A172 (cell line): ENCODE measurements at places on chromosomes 5 and 9. TPM values are rescaled to one million over a fixed set of nuclear protein-coding genes. Genes with fewer than 3 reads are reported as not detected.

DNA sequence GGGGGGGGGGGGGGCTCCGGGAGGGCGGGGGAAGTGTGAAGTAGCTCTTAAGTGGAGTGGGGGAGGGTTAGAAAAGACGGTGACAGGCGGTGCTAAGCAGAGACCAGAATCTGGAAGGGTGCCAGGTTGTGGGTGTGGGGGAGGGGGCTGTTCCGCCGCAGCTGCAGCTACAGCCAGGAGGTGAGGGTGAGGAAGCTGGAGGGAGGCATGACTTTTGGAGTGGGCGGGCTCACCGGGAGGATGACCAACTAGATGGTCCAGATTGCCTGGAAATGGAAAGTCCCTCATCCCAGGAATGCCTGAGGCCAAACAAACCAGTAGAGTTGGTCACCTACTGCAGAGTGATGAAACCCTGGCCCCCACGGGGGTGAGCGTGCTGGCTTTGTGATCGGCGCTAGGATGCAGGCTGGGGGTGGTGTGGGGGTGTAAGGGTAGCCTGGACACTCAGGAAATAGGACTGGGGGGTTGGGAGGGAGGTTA is 158.1 kb upstream of the SHB start:
- peak; percentile 97 for DNase-seq

DNA sequence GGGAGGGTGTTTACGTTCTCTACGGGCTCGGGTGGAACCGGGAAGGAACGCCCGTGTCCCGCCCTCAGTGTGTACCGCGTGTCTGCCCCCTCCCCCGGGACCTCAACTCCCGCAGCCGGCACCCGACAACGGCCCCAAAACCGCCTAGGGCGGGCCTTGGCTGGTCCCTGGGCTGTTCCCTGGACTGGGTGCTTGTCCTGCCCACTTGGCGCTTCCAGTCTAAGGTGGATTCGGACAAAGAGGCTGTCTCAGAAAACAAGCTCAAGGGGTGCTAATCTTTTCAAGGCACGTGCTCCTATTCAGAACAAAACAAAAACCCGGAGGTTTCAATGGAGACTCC is 379 bp upstream of the CLK4 start:
- DNase-seq: no peak

- peak; percentile 30 for DNase-seq
Measured at GRCh38 chr9:126108240-126108639, 218.4 kb upstream of the MVB12B start.

DNA sequence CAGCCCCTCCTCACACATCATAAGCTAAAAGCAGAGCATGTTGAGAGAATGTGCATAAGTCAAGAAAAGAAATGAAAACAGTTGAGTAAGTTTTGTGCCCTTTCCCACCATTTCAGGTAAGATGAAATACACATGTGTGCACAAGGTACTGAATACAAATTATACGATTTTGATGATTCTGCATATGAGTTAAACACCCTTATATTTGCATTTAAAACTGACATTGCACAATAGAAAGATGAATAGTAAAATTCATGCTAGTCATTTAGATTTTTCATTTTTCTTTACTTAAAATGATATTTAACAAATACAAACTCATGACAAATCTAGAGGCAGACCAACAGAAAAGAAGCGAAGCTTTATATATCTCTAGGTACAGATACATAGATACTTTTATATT is 24.9 kb upstream of the PSD2 start:
- no peak for DNase-seq

DNA sequence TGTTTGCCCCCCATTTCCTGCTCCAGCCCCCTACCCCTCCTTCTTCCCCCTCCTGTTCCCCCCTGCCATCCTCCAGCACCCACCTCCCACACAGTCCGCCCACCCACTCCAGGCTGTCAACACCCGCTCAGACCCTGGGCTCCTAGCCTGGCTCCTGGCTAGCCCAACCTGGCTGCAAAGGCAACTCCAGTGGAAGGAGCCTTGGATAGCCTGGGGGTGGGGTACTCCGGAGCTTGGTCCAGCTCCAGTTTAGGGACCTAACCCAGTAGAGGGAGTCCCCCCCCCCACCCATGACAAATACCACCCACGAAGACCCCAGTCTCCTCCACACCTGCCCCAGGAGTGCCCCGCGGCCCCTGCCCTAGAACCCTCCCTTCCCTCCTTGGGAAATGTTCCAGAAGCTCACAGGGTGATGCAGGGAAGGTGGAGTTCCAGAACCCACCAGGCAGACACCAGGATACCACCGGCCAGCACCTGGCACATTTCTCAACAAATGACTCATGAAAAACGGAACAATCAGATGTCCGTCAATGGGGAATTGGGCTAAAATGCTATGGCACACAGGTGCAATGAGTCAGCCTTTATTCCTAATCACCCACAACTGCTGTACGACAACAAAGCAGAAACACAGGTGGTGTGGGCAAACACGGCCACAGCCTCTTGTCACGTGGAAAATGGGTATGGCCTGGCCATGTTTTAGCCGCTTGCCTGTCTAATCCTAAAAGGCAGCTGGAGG is 901 bp upstream of the SLC12A7 start:
- DNase-seq: peak; percentile 77

DNA sequence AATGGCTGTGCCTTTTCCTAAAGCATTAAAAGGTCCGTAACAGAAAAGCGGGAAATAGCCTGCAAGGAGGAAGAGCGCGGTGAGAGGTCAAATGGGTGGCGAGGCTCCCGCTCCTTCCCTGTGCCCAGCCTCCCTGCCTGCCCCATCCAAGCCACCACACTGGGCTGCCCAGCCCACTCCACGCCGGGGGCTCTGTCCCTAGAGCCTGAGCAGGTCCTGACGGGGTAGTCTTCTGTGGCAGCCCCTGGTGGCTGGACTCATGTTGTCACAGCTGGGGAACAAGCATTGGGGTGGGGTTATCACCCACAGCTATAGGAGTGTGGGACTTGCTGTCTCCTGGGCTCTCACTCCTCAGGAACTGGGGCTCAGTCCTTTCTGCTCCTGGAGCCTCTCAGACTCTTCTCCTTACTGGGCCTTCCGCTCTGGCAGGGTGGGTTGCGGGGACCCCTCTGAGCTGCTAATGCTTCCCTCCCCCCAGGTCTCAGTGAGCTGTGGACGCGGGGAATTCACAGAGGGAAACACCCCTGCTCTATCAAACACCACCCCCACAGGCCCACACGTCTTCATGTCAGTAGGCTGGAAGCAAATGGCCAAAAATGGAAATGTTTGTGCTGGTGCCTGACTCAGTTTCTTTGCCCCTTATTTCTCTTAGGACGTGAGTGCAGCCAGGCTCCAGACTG is 152.4 kb upstream of the PHYKPL start:
- no peak for DNase-seq

- peak; percentile 81 for DNase-seq
Measured at GRCh38 chr5:128632264-128632663, 94.2 kb upstream of the FBN2 start.

GRCh38 chr9:20603524-20604268 is 18.6 kb downstream of the MLLT3 start:
- DNase-seq: no peak

DNA sequence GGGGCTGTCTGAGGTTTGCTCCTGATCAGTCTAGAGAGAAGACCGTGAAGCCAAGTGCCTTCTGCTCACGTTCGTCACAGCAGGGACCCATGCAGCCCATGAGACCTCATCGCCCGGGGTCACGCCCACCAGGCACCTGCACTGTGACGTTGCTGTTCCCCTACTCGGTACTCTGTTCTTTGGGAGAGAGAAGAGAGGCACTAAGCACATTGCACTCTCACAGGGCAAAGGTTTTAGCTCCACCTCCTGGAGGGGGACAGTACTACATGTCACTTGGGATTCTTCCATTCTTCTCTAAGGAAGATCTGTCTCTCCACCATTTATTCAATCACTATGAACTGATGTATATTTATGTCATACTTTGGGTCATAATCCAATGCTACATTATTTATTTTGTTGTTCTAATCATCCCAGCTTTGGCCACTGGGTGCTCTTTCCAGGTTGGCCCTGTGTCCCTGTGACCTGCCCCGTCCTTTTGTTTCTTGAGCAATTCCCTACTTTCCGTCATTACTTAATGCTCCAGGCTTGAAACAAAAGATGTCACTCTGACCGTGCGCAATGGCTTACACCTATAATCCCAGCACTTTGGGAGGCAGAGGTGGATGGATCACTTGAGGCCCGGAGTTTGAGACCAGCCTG is 31.4 kb upstream of the BRD3 start:
- peak; percentile 61 for DNase-seq

DNA sequence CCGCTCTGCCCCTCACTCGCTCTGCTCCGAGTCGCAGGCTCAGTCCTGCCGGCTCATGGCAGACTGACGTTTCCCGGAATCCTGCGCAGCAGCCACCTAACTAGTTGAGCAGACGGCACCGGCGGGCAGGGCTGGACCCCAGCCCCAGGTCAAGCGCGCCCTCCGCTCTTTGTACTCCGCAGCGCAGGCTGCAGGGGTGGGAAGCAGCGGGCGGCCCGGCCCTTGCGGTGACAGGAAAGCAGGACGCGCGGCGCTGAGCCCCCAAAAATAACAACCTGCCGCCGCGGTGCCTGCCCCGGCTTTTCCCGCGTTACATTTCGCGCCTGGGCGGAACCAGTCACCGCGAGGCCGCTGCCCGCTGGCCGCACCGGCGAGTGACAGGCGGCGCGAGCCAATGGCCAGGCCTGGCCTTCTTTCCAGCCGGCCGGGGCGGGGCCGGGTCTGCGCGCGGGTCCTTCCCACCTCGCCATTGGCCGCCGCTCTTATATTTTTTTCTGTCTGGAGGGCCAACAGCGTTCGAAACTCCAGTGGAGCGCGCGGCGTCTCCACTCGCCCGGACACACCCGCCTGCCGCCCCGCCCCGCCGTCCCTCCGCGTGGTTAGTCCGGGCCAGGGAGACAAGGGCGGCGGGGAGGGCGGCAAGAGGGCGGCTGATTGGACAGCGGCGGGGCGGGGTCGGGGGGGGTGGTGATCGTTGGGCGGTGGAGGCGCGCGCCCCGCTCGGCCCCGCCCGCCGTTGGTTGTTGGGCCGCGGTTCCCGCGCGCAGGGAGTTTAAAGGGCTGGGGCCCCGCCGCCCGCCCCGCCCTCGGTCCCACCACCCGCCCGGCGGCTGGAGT is at the start of gene ZNF367:
Gene ZNF367 (minus strand): TSS at position 288 of the 837 bp plus-strand sequence. CDS start 338 bp downstream, outside the sequence.
- peak; percentile 98 for DNase-seq

DNA sequence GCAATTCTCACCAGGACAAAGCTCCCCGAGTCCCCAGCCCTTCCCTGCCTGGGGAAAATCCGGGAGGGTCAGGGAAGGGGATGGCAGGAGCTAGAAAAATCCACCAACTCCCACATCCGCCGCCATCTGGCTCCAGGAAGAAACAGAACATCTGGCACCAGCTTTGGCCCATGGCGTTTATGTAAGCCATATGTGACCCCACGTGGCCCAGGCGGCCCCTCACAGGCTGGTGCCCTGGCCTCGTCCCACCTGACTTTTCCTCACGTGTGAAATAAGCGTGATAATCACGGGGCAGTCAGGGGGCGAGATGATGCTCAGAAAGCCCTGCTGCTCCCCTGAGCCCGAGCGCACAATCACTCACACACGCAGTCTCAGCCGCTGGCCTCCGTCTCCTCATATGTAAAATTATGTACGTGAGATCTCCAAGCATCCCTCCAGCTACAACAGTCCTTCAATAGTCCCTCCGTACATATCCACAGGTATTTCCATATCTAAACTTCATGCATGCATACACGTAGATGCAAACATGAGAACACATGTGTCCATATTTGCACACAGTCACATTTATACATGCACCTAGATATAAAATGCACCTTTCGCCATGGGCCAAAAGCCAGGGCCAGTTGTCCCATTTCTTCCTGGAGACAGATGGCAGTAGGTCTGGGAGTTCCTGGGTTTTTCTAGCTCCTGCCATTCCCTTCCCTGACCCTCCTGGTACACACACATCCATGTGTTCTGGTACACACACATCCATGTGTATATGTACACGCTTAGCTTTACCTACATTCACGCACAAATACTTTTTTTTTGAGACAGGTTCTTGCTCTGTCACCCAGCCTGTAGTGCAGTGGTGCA is 28.9 kb downstream of the PLPP7 start:
- no peak for DNase-seq

- DNase-seq: no peak
Measured at GRCh38 chr5:116468583-116468982, 106.0 kb downstream of the SEMA6A start.

- DNase-seq: no peak
Measured at GRCh38 chr5:177404641-177405179, 4.2 kb upstream of the PFN3 start.

DNA sequence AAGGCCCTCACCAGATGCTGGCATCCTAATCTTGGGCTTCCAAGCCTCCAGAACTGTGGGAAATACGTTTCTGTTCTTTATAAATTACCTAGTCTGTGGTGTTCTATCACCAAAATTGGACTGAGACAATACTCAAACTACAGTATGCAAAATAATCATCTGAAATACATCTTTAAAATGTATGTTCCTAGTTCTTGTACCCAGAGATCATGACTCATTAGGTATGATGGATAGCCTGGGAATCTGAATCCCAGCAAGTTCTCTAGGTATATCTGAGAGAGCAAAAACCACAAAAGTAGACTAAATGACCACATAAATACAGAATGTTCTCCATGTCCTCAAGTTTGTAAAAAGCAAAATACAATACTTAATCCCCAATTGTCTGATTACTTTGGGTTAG is 166.3 kb downstream of the YIPF5 start:
- DNase-seq: peak; percentile 19

GCNT1 gene
- 1.6 and 2.7 TPM in 2 replicates for total RNA-seq

PRRX2 gene
- not detected in 2 replicates for total RNA-seq

SGTB gene
- total RNA-seq: 17.7 and 20.2 TPM in 2 replicates

RAPGEF6 gene
- total RNA-seq: 12.2 and 14.1 TPM in 2 replicates

PLGRKT gene
- 11.5 and 25.2 TPM in 2 replicates for total RNA-seq

RNF224 gene
- 0.86 and 1.1 TPM in 2 replicates for total RNA-seq

CNTLN gene
- 9.7 and 10.3 TPM in 2 replicates for total RNA-seq

ARID3C gene
- total RNA-seq: 0.19 TPM in 1 of 2 replicates, not detected in the other

IFNA21 gene
- total RNA-seq: not detected in 2 replicates
